Lung microvascular endothelial cell (primary cell): ENCODE measurements at places on chromosomes 5 and 9. TPM values are rescaled to one million over a fixed set of nuclear protein-coding genes. Genes with fewer than 3 reads are reported as not detected.

NR6A1 gene
- total RNA-seq: 0.22 and 1.2 TPM in 2 replicates

ADAMTSL2 gene
- total RNA-seq: under 0.01 TPM in 2 replicates

SHOC1 gene
- not detected in 2 replicates for total RNA-seq

SH3GL2 gene
- total RNA-seq: not detected in 2 replicates

DNA sequence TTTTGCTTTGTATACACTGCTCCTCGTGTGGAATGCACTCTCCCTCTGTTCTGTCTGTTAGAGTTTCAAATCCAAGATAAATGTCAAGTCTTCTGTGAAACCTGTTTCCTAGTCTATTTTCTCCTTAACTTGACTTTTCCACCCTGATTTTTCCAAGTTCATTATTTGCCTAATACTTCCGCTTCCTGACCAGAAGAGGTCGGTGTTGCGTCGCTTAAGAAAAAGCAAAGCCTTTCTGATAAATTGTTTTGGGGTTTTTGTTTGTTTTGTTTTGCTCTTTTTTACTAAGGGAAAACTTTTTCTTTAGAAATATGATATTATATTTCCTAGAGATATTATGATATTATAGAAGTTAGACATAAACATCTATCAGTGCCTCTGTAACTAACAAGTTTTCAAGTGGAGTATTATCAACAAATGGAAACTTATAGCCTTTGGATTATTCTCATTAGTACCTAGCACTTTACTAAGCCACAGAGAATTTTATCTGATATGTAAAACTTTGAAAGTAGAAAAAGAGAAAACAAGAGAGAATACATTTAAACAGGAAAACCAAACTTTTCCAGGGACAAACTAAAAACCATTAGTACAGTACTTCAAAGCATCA, 55.8 kb downstream of the PHAX start:
- DNase-seq: peak; percentile 61

DNA sequence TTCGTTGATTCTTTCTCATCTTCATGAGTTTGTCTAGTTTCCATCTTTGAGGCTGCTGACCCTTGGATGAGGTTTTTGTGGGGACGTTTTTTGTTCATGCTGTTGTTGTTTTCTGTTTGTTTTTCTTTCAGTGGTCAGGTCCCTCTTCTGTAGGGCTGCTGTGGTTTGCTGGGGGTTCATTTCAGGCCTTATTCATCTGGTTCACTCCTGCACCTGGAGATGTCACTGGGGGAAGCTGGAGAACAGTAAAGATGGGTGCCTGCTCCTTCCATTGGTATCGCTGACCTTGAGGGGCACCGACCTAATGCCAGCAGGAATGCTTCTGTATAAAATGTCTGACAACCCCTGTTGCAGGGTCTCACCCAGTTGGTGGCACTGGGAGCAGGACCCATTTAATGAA, 8.5 kb downstream of the OR1N2 start:
- DNase-seq: no peak

- no peak for DNase-seq
Measured at GRCh38 chr5:68024426-68024825, 191.1 kb upstream of the PIK3R1 start.
